NAMALWA (cell line): ENCODE measurements at places on chromosomes 2 and 18.

DNA sequence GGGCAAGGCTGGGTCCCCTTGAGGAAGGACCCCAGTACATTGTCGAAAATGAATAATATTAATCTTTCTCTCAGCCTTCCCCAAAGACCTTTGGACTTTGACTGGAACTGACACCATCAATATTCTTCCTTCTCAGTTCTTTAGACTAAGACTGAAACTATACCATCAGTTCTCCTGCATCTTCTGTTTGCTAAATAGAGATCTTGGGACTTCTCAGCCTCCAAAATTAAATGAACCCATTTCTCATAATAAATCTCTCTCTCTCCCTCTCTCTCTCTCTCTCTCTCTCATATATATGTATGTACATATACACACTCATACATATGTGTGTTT, 39.7 kb upstream of the VRK2 start:
- no peak for DNase-seq

DNA sequence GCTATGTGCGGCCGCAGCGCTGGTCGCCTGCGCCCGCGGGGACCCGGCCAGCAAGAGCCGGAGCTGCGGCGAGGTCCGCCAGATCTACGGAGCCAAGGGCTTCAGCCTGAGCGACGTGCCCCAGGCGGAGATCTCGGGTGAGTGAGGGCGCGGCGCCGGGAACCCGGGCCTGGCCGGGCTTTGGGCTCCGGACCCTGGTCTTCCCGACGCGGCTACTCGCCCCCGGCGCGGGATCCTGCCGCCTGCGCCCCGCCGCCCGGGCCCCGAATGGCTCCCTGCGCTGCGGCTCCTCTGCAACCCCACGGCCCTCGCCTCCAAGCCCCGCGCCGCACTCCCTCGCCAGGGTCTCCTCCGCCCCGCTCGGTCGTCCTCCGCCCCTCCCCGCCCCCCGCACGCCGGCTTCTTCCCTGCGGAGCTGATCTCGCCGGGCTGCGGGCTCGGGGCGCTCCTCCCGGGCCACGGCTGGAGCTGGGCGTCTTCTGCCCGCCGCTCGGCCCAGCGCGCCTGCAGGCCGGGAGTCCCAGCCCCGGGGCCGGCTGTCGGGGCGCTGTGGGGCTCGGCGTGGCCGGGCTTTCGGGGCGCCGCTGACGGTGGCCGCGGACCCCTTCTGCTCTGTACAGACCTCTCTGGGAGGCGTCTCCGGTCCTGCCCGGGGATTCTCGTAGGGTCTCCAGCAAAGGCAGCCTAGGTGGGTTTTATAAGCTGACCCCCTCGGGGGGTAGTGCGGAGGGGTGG, 652 bp downstream of the GPC1 start:
- DNase-seq, result no peak

- no peak for DNase-seq
These were observed 8.3 kb downstream of the NEMP2 start for GRCh38 chr2:190526105-190526750.

GRCh38 chr2:29844713-29845326, 76.6 kb downstream of the ALK start:
- DNase-seq, result no peak

DNA sequence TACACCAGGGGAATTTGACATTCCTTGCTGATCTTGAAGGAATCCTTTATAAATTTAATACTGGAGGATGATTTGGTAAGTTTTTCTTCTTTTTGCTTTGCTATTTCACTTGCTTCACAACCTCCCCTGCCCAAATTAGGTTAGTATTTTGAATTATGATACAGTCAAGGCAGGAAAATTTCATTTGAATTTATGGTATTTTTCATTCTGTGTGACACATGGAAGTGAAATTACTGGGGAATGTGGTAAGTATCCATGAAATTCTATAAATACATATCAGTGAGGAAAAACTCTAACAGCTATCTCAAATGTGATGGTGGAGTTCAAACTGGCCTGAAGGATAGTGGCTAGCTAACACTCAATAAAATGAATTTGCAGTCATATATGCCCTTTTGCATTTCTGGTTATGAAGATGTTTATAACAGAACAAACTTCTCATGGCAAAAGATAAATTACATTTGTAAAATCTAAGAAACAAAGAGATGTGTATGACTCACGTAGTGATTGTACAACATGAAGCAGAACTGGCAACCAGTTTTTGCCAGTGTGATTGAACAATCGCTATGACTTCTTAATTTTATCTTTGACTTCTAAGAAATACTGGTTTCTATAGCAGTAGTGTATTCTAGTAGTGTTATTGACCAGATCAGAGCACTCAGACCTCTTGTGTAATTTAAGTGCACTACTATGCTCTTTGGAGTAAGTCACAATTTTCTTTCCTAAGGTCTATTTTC, 152.6 kb downstream of the IKZF2 start:
- no peak for DNase-seq

DNA sequence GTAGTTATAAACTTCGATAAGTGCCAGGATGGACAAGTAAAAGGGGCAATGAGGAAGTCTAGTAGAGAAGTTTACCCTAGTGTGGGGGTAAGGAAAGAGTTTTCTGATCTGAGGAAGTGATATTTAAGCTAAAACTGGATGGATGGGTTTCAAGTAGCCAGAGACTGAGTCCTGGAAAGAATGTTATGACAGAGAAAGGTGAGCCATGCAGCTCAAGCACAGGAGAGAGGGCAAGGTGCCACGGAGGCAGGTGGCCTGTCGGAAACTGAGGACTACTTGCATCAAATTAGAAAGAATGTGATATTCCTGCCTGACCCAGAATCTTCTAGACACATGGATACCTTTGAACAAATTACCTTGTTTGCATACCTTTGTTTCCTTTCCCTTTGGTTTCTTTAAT, 26.5 kb downstream of the NMUR1 start:
- no peak for DNase-seq

DNA sequence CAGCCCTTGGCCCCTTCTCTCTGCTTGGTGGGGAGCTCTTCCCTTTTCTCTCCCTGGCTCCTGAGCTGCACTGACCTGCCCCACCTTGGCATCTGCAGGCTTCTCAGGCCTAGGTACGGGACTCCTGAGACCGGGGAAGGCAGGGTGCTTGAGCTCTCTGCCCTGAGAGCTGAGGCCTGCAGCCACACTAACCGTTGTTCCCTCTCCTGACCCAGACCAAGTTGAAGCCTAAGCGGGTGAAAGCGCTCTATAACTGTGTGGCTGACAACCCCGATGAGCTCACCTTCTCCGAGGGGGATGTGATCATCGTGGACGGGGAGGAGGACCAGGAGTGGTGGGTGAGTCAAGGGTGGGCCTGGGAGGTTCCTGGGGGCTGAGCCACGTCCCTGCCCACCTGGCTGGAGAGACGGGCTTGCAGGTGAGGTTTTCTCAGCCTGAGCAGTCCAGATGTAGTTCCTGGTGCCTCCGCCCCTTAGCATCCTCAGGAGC, 22.2 kb downstream of the ITGB1BP1 start:
- no peak for DNase-seq

GRCh38 chr18:26700201-26700600, 151.8 kb upstream of the KCTD1 start:
- no peak for DNase-seq

- no peak for DNase-seq
These were observed 30.7 kb downstream of the KCNE4 start for GRCh38 chr2:223082706-223083105.

DNA sequence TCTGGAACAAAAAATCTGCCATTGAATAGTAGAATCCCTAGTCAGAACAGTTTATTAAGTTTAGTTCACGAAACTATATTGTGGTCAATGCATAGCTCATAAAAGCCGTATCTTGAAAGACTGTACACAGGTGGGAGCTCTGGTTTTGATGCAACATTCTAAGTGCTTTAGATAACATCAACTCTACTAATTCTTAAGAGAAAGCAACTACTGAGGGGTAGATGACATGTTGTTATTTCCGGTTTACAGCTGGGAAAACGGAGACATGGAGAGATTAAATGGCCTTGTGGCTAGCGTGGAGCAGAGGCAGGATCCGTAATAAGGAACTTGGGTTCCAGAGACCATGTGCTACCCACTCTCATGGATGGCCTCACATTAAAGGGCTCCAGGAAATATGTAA, 4.2 kb upstream of the ITGA6 start:
- DNase-seq, result no peak

GRCh38 chr2:31515586-31515985, 65.2 kb downstream of the SRD5A2 start:
- DNase-seq, result no peak
